ENCODE measurements at places on chromosomes 5 and 9.

DNA sequence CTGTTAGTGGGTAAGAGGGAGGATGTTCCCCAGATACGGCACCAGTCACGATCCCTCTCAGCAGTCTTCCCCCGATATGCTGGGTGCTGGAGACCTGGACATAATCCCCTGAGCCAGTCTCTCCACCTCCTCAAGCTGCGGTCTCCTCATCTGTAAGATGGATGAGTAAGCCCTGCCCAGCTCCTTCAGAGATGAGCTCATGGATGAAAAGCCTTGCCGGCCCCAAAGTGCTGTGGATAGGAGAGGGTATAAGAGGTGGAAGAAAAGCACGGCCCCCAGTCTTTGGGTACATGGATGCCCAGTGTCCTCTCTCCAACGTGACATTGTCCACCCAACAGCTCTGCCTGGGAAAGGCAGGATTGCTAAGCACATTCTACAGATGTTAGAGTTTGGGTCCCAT lies 4.5 kb downstream of the CAMK2A start:
- no peak for DNase-seq

DNA sequence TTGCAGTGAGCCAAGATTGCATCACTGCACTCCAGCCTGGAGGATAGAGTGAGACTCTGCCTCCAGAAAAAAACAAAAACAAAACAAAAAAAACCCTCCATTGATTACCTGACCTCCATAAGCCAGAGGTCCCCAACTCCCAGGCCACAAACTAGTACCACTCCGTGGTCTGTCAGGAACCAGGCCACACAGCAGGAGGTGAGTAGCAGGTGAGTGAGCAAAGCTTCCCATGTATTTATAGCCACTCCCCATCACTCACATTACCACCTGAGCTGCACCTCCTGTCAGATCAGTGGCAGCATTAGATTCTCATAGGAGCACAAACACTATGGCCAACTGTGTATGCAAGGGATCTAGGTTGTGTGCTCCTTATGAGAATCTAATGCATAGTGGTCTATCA lies 13.7 kb upstream of the BTF3 start:
- no peak for DNase-seq

DNA sequence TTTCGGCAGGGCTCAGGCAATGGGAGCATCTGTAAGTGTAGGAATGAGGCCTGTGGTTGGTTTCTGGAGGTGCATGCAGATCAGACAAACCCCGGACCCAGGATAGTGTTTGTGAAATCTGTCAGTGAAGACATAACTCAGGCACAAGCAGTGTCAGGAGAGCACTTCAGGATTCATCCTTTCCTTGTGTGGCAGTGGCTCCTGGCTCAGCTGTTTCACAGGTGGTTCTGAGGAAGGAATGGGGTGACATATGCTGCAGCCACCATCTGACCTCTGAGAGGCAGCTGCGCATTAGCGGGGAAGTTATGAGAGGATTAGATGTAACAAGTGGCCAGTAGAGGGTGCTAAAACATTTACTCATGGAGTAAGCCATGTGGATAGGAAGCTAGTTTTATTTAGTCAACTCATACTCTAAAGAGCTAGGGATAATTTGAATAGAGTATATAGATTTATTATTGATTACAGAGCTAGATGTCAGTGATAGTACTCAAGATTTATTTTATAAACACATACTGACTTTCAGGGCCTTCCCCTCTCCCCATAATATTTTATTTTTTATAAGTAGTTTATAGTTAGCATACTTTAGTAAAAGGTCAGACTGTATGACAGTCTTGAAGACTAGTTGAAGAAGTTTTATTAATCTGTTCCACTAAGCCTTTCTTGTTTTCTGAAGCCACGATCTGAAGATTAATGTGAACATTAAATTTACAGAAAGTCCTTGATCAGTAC lies 28.4 kb downstream of the NNT start:
- peak; percentile 93 for DNase-seq

GRCh38 chr9:95623640-95624039 lies 106.9 kb upstream of the PTCH1 start:
- DNase-seq = no peak

DNA sequence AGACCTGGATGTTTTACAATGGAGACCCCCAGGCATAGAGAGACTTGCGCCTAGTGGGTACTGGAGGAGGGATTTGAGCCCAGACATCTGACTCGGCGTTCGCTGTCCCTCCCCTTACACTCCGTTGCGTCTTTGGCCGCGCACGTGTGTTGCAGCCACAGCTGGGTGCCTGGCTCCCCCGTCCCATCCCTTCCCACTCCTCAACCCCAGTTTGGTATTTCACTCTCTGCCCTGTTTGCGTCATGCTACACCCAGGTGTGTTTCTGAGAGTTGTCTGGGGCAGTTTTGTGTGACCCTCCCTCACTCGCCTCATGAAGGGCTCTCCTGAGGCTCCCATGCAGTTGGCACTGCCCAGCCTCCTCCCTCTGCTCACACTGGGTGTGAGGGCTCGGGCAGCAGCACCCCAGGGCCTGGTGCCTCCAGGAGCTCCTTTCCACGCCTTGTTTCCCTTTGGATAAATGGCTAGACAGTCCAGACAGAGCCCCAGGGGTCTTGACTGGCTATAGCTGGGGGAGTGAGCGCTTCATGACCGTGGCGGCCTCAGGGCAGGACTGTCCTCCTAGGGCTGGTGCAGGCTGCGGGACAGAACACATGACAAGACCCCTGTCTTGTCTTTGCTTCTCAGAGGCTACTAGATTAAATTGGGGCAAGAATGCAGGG lies 13.6 kb downstream of the TCF7 start:
- no peak for DNase-seq

- DNase-seq = no peak
These were observed 226.1 kb upstream of the NMUR2 start for GRCh38 chr5:152631221-152631620.

DNA sequence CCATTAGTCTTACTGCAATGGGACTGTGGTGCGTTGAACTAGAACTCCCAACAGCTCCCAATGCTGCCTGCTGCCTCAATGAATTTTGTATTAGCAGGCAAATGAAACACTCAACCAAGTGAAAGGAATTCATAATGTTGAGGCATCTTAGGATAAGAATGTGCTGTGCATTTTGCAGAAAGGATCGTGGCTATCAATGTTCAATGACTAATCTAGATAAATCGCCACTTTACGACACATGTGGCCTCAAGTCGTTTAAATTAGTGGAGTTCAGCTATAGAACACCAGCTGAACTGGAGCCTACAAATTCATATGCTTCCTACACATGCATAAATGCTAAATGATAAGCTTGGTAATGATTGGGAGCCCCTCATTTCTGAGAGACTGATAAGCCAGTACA lies 318.4 kb downstream of the PSAT1 start:
- no peak for DNase-seq

DNA sequence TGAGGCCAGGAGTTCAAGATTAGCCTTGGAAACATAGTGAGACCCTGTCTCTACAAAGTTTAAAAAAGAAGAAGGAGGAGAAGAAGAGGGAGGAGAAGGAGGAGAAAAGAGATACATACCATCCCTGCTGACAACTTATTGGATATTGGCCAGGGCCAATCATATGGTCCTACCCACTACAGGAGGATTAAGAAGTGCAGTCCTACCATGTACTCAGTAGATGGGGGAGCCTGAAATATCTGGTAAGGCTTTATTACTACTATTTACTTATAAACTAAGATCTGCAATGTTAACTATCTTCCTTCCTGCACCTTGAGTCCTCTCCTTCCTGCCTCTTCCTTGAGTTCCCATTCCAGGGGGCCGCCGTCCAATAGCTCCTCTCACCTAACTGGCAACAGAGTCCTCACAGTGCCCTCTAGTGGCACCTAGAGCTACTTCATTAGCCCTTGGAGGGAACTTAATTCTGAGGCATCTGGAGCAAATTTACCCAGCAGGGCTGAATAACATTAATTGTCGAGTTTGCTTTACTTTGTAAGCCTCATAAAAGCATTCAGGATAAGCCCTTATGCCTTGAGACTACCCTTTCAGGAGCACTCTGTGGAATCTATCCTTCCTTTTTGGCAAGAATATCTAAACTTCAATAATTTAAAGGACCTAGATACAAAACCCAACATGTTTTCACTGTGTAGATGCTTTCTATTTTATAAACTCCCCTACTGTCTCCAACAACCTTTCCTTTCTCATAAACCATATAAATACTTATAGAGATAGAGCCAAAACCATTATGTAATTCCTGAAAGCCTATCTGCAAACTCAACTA lies 39.1 kb upstream of the RANBP6 start:
- peak; percentile 84 for DNase-seq

GRCh38 chr5:68315679-68316271 lies 100.2 kb downstream of the PIK3R1 start:
- no peak for DNase-seq
